ENCODE measurements at places on chromosomes 1 and 21. TPM values are rescaled to one million over a fixed set of nuclear protein-coding genes. Genes with fewer than 3 reads are reported as not detected.

The KCNH1 gene
- not detected for total RNA-seq

The KCNJ15 gene
- not detected for total RNA-seq

The AXDND1 gene
- total RNA-seq, result 0.48 TPM

The PTBP2 gene
- 16.5 TPM for total RNA-seq

The LCE1D gene
- not detected for total RNA-seq

The TRIM63 gene
- not detected for total RNA-seq

The TEDDM1 gene
- total RNA-seq, result not detected

The FUBP1 gene
- total RNA-seq, result 182 TPM

The PEX11B gene
- total RNA-seq, result 34.1 TPM

The NHLH1 gene
- total RNA-seq, result 0.18 TPM

The BGLAP gene
- total RNA-seq, result 2.2 TPM

The NES gene
- total RNA-seq, result not detected

The PSRC1 gene
- 24.7 TPM for total RNA-seq

The RGS5 gene
- total RNA-seq, result 4.3 TPM

The CD84 gene
- 6.3 TPM for total RNA-seq

The NR1I3 gene
- total RNA-seq, result not detected

The EPHB2 gene
- not detected for total RNA-seq

The HAPLN2 gene
- total RNA-seq, result 0.24 TPM

The LEFTY1 gene
- total RNA-seq, result 0.19 TPM

The CR1L gene
- total RNA-seq, result not detected

The TTC22 gene
- total RNA-seq, result 8.7 TPM

The UBL4B gene
- total RNA-seq, result not detected

The PACC1 gene
- 11.3 TPM for total RNA-seq

The PKP1 gene
- not detected for total RNA-seq

The SLC30A7 gene
- total RNA-seq, result 39.2 TPM

The AUNIP gene
- total RNA-seq, result 4.4 TPM

The CASZ1 gene
- total RNA-seq, result 8.8 TPM

The CSDE1 gene
- 401 TPM for total RNA-seq

The SAMD11 gene
- not detected for total RNA-seq

The CSF3R gene
- 0.36 TPM for total RNA-seq

The FCGR3A gene
- 1.1 TPM for total RNA-seq

The CYP4B1 gene
- total RNA-seq, result not detected

The TSSK3 gene
- total RNA-seq, result 1.1 TPM

The DNASE2B gene
- not detected for total RNA-seq

The AVPR1B gene
- total RNA-seq, result not detected

The PPIAL4G gene
- total RNA-seq, result 0.83 TPM

The GJA8 gene
- not detected for total RNA-seq

The PGLYRP4 gene
- not detected for total RNA-seq

The PER3 gene
- 1.5 TPM for total RNA-seq

The DRAXIN gene
- total RNA-seq, result 0.40 TPM

The KCNE1 gene
- total RNA-seq, result not detected

The TIE1 gene
- not detected for total RNA-seq

The CD1D gene
- not detected for total RNA-seq

The MYBPH gene
- not detected for total RNA-seq

The TFF3 gene
- total RNA-seq, result not detected

Data from activated naive CD4-positive, alpha-beta T cell treated with anti-CD3 and anti-CD28 coated beads, Interleukin-2, amount 10 ng/mL, durations not matched to agents 5 hours and 36 hours (primary cell).